ENCODE measurements at places on chromosomes 1 and 21.

GRCh38 chr1:51733793-51734522, 117.1 kb downstream of the OSBPL9 start:
- DNase-seq: no peak

- DNase-seq: no peak
Measured at GRCh38 chr21:25857308-25858074, 122.7 kb downstream of the GABPA start.

DNA sequence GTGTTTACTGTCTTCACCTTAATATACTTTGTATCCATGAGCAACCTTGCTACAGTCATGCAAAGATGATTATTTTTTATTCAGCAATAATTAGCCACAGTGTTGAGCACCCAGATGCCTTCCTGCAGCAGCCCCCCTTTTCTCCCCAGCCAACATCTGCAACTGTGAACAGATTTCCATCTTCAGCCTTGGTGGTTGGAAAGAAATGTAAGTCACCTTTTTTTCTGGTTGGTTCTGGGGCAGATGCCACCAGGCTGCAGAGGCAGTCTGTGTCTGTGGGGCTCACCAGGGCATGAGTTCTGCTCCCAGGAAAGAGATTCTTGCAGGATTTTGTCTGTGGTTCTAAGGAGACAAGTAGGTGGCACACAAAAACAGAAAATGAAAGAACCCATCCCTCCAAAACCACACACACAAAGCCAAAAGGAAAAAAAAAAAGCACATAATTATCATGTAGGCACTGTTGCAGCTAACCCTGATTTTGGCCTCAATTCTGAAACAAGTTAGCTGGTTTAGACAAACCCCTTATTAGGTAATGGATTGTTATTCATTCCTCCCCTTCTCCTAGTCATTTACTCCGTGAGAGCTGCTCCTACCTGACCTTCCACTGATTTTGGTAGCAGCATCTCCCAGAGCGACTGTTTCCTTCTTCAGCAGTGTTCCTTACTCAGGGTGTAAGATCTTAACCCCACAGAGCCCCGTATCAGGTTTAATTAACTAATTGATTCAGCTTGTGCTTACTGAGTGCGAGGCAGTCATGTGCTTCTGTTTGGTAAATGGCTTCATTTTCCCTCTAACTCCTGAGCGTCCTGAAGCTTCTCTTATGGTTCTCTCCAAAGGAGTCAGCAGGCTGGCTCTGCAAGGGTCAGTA, 36.5 kb downstream of the GALNT2 start:
- DNase-seq: no peak

DNA sequence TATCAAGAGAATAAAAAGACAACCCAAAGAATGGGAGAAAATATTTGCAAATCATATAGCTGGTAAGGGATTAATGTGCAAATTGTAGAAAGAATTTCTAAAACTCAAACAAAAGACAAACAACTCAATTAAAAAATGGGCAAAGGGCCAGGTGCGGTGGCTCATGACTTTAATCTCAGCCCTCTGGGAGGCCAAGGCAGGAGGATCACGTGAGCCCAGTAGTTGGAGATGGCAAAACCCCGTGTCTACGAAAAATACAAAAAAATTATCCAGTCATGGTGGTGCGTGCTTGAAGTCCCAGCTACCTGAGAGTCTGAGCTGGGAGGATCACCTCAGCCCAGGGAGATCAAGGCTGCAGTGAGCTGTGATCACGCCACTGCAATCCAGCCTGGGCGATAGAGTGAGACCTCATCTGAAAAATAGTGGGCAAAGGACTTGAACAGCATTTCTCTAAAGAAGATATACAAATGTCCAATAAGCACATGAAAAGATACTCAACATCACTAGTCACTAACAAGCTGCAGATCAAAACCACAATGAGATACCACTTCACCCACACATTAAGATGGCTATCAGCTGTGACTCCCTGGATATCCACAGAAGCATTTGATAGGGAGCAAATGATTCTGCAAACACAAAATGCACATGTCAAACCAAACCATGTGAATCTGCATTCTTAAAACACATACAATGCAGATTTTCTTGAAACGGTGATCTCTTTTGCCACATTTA, 20.9 kb downstream of the SLC30A1 start:
- DNase-seq: no peak

DNA sequence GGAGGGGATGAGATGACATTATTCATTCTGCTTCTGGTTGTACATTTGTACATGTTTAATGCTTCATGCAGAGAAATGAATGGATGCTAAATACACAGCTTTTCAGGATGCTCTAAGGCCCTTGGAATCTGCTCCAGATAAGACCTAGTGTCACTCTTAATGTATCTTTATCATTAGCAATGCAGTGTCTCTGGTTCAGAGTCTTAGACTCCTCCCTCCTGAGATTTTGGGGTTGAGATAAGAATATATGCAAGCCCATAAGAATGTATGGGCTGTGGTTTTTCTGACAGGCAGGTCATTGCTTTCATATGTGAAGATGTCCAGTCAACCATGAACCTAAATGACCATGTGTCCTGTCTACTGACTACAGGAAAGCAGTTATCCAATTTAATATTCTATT, 415.5 kb downstream of the RPS6KC1 start:
- DNase-seq: no peak

DNA sequence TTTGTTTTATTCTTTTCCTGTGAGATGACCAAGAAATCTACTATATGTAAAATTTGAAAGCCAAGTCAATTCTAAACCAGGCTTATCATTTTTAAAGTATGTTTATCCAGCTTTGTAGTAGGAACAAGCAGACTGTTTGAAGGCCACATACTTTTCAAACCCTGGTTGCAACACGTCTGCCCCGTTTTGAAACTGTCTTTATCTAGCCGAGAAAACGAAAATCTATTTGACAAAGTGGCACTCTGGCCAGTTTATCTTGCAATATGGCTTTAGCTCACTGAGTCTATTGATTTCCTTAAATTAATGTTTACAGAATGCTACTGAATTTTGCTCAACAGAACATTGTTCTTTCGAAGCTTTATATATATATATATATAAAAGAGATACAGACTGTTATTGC, 39.7 kb downstream of the PROX1 start:
- no peak for DNase-seq

- no peak for DNase-seq
Measured at GRCh38 chr21:43866260-43866629, 1.2 kb downstream of the AGPAT3 start.

GRCh38 chr1:42414551-42415496, 34.2 kb downstream of the RIMKLA start:
- no peak for DNase-seq

DNA sequence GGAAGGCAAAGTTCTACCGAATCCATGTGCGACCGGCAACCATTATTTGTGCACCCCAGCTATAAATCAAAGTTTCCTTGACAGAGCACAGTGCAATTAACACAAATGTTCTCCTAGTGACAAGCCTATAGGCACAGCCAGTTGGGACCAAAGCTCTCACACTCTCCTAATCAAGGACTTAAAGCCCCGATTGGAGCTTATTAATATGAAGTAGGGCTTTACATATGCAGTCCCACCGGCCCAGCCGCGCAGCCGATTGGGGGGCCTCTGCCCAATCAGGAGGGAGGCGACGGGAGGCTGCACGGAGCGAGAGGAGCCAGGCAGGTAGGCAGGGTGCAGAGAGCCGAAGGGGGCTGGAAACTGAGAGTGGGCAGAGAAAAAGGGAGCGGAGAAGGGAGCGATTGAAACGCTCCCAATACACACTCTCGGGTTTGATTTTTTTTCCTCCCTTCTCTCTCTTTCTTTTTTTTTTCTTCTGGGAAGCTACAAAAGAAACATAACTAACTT, at the start of gene ESRRG:
ESRRG (minus strand) TSS at position 156 of the 507 bp plus-strand sequence; CDS start at position 26, 130 bp downstream.
- DNase-seq: peak; percentile 70

GRCh38 chr1:4156241-4156973, 256.3 kb upstream of the C1orf174 start:
- DNase-seq: no peak

- DNase-seq: no peak
Measured at GRCh38 chr1:206655471-206655882, 20.1 kb downstream of the DYRK3 start.

- no peak for DNase-seq
Measured at GRCh38 chr1:205805082-205805711, 7.8 kb downstream of the SLC41A1 start.

GRCh38 chr1:221989741-221990140, 247.9 kb upstream of the DUSP10 start:
- no peak for DNase-seq

DNA sequence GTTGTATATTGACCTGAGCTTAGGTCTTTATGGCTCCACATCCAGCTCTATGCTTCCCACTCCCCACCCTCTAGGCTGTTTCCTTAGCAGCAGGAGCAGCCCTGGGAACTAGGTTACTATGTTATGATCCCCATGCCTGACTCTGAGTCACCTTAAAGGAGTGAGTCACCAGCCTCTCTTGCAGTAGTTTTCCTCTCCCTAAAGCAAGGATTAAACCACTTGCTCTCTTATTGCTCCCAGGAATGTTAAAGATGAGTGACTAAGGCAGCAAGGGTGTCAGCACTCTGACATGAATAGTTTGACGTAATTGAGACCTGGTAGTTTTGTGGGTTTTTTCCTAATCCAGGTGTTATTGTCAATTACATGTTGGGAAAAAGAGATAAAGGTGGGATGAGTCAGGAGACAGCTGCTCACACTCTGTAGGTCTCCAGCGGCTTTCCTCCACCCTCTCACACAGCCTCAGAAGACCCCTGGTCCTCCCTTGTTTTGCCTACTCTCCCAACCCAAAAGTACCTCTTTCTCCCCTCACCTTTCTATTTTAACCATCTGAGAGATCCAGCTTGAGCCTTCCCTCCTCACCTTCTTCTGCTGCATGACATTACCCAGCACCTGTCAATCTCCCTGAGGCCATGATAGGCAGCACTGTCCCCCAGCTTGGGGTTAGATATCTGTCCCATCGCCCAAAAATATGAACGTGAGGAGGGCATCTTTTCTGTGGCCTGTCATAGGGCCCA, 369.1 kb upstream of the VAMP3 start:
- DNase-seq: no peak

GRCh38 chr21:31993826-31994825, 121.3 kb downstream of the HUNK start:
- peak; percentile 36 for DNase-seq

GRCh38 chr1:182235952-182236650, 155.5 kb downstream of the GLUL start:
- DNase-seq: no peak

GRCh38 chr1:5658340-5659316, 333.6 kb downstream of the NPHP4 start:
- no peak for DNase-seq

DNA sequence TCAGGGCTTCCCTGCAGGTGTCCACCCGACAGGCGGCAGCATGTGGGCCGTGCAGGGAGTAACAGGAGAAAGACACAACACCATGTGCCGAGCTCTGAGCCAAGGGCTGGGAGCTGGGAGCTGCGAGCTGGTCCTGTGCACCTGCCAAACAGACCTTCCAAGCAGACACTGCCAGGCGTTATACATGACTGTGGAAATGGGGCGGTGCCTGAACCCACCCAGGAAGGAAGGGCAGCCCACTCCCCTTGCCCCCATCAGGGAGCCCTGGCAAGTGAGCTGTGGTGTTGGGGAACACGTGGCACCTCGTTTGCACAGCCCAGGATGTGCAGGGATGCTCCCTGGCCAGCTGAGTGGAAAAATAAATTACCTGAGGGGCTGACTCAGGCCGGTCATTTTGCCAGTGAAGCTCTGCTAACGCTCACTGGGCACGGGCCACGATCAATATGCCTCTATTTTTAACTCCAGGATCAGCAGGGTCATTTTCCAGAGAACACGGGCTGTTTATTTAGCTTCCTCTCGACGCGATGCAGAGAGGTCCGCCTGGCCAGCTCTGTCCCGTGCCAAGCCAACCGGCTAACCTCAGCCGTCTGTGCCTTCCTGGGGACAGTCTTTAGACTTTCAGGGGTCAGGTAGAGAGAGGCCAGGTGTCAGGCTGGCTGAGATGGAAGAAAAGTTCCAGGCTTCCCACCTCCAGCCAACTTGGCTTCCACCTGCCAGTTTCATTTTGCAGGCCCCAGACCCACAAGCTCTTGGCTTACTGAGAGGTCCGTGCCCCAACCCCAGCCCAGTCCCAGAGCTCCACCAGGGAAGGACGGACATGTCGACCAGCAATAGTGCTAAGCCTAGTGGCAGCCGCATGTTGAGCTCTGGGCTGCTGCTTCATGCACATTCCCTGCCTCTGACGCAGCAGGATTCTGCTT, 196.7 kb upstream of the VAMP3 start:
- DNase-seq: peak; percentile 71

GRCh38 chr21:15870819-15871218, 141.0 kb downstream of the USP25 start:
- no peak for DNase-seq

All from upper lobe of right lung (tissue), 1 donor.